SK-MEL-5 (cell line): ENCODE measurements at places on chromosomes 3 and 15. TPM values are rescaled to one million over a fixed set of nuclear protein-coding genes. Genes with fewer than 3 reads are reported as not detected.

Gene CD200
- 1.9 and 3.5 TPM in 2 replicates for total RNA-seq

DNA sequence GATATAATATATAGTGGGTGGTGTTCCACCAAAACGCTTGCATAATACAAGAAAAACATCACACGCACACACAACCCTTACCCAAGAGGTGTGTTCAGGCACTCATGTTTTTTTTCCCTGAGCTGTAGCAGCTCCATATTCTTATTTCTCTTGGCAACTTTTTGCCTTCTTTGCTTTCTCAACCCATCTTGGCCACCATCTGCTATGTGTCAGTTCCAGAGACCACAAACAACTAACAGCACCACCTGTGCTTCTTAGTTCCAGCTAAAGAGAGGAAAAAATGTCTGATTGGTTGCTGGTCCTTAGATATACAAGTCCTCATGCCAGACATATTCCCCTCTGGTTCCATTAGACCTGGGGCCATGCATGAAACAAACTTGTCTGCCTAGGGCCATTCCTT is 11.9 kb downstream of the ACTC1 start:
- DNase-seq: no peak

Gene IL5RA
- not detected in 2 replicates for total RNA-seq

Gene ATP11B
- total RNA-seq: 48.4 and 49.6 TPM in 2 replicates

Gene BNC1
- total RNA-seq: not detected in 2 replicates

Gene CD200R1
- total RNA-seq: not detected in 2 replicates

Gene PRR20G
- total RNA-seq: not detected in 2 replicates

Gene NME9
- total RNA-seq: not detected in 2 replicates

DNA sequence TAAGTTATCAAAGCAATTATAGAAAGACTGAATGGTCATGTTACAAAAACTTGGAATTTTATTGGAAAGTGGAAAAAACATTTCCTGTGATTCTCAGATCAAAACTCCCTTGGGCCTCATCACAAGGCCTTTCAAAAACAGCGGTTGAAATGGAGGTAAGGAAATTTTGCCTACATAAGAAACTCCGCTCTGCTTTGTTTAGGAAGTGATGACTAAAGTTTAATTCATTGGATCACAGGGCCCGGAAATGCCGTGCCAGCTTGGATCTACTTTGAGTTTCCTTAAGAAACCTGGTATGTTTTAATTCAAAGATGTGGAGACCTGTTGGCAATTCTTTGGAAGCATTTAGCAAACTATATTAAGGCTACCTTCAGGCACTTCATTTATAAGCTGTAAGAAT is 143.9 kb upstream of the MME start:
- no peak for DNase-seq

- DNase-seq: no peak
Observed at GRCh38 chr3:124599779-124600693, 130.2 kb upstream of the UMPS start.

Gene A4GNT
- not detected in 2 replicates for total RNA-seq

GRCh38 chr15:45535486-45536042 is 13.0 kb upstream of the SLC30A4 start:
- DNase-seq: no peak

Gene ALAS1
- total RNA-seq: 98.8 and 103 TPM in 2 replicates

DNA sequence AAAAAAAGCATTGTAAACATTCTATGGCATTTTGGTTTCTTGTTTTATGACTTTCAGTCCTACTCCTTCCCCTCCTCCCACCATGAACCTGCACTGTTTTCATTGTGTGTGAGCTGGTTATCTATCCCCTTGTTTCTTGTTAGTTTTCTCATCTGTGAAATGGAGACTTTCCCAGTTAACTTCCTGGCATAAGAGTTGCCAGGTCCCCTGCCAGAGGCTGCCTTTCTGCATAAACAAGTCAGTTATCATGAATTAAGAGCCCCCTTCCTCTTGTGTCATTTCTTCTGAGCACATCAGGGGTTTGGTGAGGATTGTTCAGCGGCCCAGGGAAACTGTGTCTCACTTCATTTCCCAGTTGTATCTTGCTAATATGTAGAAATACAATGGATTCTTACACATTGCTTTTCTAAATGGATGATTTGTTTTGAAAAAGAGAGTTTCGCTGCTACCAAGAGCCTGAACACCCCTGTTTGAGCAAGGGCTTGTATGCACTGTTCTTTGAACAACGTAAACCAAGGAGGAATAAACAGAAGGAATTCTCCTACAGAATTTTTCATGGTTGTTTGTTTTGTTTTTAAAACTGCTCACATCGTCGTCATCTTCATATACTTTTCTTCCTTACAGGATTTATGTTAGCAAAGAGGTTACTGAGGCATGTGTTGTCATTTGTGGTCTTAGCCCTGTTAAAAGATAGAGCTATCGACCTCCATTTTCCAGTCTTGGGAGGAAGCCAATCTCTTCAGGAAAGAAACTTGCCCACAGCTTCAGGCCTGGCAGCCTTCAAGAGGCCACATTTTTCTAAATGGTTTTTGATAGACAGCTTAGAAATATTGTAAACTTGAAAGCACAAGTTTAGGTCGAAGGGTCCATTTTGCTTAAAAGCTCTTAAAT is 144.6 kb upstream of the IL12A start:
- peak; percentile 41 for DNase-seq

DNA sequence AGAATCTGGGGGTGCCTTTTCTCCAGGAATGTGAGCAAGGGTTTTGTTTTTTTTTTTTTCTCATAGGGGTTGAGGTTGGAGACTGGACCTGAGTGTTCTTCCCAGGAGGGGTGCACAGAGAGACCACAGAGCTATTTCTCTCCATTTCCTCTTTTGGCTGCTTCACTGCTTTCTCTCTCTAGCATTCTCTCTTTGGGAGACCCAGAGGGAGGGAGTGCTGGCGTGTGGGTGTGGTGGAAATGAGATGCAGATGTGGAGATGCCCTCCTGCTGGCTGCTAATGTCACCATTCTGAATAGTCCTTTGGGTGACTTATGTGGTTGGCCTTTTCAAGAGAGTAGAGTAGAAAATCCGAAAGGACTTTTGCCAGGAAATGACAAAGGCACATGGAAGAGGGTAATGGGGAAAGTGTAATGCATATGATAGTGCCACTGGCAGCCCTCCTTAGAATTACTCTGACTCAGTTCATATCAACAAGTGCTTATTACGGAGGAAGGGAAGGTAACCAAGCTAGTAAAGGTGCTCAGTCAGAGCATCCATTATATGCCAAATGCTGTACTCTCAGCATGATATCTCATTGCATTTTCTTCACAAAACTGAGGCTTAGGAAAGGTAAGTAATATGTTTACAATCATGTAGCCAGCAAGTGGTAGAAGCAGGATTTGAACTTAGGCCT is 1.9 kb downstream of the SYN2 start:
- DNase-seq: no peak

DNA sequence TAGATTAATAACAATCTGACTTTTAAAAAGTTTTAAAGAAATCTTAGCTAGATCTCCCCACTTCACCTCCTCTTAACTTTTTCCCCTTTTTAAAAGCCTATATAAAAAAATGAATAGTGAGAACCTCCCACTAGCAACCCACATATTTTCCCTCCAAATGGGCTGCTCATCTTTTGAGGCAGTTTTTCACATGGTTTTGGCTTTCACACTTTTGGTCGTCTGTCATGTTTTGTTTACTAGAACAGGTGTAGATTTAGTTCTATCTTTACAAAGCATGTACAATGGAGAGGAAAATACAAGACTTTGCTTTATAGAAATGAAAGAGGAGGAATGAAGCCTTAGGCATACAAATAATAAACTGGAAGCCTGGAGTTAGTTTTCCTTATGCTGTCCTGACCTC is 126.7 kb upstream of the EOMES start:
- DNase-seq: no peak

DNA sequence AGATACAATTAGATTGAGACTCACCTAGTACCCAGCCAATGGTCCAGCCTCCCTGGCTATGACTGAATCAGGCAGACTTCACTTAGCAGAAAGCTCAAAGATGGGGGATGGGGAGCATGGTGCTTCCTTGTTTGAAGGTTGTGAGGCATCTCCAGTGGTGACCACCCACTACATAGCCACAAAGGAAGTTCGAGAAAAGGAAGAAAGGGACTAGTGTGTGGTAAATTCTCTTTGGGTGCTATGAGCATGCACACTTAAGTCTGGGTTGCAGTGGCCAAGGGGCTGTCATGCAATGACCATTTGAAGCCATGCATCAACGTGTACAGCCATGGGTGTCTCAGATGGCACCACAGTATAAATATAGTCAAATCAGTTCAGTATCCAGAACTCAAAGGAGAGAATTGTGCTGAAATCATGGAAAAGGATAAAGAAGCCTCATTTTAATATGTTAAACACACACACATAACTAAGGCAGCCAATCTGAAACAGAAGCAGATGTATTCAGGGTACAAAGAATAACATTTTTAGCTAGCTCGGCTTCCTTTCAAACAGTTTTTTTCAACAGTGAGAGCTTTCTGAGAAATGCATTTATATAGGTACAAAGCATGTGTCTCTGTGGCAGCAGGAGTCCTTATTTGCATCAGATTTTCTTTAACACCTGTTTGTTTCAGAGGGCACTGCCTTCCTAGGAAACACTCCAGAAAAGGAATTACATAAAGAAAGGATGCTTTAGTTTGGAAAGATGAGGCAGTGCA is 275.5 kb downstream of the GAP43 start:
- no peak for DNase-seq

DNA sequence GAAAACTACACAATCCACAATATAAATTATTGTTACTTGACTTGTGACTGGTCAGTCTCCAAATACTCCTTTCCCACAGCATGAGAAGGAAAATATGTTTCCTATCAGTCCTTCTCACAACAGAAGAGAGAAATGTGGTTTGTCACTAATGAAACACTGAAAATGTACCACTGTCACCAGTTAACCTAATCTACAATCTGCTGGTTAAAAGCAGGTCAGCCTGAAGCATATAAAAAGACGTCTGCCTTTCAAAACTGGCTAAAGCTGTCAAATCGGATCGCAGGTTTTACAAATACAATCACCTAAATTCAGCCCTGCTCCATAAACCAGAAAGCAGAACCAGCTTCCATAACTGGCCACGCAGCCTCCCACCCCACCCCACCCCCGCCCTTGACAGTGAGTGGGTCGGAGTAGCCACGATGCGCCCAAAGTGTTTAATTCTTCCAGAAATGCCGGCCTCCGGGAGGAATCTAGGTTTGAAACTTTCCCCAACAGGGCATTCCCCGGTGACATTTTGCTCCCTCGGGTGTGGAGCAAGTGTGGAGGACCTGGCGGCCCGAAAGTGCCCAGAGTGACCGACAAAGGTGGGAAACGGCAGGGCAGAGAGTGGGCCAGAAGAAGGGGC is 682 bp downstream of the ETFA start:
- peak; percentile 27 for DNase-seq

DNA sequence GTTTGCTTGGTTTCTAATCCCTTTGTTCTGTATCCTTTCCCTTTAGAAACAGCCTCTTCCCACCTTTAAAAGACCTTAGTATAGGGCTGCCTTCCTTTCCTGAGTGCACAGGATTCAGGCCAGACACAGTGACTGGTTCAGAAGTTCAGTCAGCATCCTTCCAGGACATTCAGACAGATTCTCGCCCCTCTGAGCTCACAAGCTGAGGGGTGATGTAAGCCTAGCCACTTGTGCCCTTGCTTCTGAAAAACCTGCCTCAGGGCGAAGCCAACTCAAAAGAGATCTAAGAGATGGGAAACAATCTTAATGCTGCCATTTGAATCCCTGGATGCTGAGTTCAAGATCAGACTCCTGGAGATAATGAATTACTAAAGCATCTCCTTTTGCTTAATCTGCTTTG is 6.7 kb upstream of the NSMCE3 start:
- DNase-seq: no peak

GRCh38 chr3:10933805-10934481 is 58.6 kb upstream of the SLC6A1 start:
- DNase-seq: no peak

GRCh38 chr3:182621435-182622240 is 171.7 kb upstream of the ATP11B start:
- peak; percentile 35 for DNase-seq

DNA sequence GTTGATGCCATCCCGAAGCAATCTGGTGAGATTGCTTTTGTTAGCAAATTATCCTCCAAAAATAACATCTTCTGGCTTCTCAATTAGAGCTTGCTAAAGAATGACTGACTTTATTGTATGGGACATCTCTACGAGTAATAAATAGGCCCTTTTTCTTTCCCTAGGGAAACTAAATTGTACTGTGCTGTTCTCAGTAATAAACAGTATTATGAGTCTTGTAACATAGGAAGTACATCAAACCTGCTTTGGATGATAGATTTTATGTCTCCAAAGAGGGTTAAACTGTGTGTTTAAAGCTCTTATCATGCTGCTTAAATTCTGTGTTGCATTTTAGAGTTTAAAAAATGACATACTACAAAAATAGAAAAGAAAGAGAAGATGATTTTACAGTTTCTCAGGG is 153.4 kb upstream of the THRB start:
- DNase-seq: no peak

GRCh38 chr3:164351131-164351530 is 727.2 kb downstream of the SI start:
- no peak for DNase-seq

Gene GPR27
- 0.66 and 0.93 TPM in 2 replicates for total RNA-seq

DNA sequence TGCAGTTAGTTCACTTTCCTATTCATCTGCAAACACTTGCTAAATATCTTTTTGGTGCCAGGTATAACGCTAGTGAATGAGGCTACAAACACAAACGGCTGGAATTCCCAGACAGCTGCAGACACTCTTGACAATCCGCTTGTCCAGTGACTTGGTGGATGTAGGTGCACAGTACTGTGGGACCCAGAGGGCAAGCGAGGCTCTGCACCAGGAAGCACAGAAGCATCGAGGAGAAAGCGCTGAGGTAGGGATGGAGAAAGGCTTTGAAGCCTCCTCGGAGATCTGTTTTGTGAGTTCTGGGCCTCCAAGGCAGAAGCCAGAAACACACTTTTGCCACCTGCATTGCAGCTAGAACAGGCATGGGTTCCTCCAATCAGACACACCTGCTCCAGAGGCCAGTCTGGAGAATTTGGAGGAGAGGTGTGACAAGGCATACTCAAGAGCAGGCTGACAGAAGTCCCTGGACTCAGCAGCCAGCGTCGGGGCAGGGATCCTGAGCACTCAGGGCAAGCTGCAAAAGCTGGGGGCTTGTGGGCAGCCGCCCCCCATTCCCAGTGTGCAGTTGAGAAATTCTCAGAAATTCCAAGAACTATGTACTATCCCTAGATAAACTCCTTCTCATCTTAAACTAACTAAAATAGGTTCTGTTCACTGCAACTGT is 232.5 kb downstream of the OCA2 start:
- DNase-seq: no peak

Gene TMEM158
- 2.7 and 4.2 TPM in 2 replicates for total RNA-seq

DNA sequence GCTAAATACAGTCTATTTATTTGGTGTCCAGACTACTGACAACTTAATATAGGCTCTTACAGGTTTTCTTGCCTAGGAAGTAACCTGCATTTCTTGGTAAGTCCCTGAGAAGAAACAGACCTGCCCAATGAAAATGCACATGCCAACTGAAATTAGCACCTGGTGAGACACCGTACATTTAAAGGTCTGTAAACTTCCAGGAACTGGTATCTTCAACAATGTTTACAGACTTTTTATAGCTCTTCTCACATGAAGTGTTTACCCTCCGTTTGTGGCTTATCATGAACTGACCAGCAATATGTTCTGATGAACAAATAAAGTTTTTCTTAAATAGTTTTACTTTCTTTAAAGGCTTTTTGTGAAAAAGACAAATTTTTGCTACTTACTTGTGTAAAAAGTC is 93.3 kb downstream of the PCCB start:
- no peak for DNase-seq

GRCh38 chr15:38828031-38828532 is 263.5 kb upstream of the RASGRP1 start:
- DNase-seq: no peak

- no peak for DNase-seq
Observed at GRCh38 chr15:38603672-38604071, 39.1 kb upstream of the RASGRP1 start.

GRCh38 chr3:131079086-131079485 is 52.4 kb downstream of the NEK11 start:
- no peak for DNase-seq

Gene CHRFAM7A
- total RNA-seq: 0.40 and 1.9 TPM in 2 replicates
